ENCODE measurements at places on chromosomes 13 and 19.

DNA sequence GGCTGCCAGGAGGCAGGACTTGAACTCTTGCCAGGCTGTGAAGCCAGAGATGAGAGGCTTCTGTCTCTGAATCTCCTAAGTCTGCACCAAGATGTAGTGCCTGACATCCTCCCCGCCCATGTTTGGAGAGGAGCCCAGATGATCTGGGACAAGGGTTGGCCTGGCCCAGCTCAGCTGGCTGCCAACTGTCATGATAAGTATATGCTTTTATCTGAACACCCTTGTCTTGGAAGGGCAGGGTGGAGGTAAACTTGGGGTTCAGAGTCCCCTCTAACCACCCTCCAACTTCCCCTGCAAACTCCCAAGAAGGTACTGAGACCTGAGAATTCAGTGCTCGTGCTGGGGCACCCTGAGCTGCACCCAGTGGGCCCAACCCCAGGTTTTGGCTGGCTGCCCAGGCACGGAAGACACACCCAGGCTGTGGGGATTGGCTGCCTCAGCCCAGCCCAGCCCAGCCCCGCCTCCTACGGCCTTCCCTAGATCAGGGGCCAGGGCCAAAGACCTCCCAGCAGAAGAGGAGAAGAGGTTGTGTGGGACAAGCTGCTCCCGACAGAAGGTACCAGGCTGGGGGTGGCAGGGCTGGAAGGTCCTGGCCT lies at the start of gene CYP4F12:
CYP4F12 (plus strand) TSS at position 508 of the 596 bp plus-strand sequence. CDS start 443 bp downstream, outside the sequence.
- DNase-seq = peak; percentile 10

- DNase-seq = no peak
Measured at GRCh38 chr13:23462815-23463559, 29.5 kb upstream of the SACS start.

GRCh38 chr13:46150134-46150693 lies 31.8 kb downstream of the LCP1 start:
- no peak for DNase-seq

DNA sequence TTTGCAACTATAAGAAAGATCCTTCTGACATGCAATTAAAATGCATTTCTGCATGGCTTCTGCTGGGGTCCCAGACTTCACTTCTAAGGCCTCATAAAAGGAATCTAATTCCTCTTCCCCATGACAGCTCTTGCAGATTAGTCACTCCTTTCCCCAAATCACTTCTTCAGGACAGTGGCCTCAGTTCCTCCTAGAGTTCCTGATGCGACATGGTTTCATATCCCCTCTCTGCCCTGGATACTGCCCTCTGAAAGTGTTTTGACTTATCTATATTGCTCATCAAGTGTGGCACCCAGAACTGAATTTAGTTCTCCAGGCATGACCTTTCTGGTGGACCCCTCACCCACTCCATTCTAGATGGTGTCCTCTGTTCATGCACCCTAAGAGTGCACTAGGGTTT lies 238.1 kb downstream of the FOXO1 start:
- DNase-seq = no peak

GRCh38 chr19:49557641-49558325 lies 22.6 kb downstream of the NOSIP start:
- DNase-seq = no peak

Measured in GM23248 (cell line).